ENCODE measurements at places on chromosomes 4 and X. TPM values are rescaled to one million over a fixed set of nuclear protein-coding genes. Genes with fewer than 3 reads are reported as not detected.

DNA sequence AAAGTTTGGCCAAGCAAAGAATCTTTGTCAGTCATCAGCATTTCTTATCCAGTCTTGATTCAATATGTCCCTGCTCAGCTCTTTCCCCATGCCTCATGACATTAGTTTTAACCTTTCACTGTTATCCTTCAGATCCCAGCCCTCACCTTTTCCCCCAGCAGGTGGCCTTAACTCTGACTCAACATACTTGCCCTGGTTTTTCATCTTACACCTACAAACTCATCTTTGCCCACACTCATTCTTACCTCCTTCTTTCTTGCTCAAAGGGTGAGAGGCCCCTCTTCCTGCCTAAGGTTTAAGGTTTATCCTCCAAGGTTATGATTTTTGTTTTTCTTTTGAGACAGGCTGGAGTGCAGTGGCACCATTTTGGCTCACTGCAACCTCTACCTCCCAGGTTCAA, 10.6 kb upstream of the ANXA5 start:
- DNase-seq, result no peak

- DNase-seq, result no peak
These were observed 170.4 kb upstream of the CASK start for GRCh38 chrX:42093756-42094155.

GRCh38 chr4:188037003-188037713, 41.6 kb downstream of the ZFP42 start:
- DNase-seq, result no peak

- DNase-seq, result peak; percentile 18
These were observed 42.7 kb upstream of the ZCCHC12 start for GRCh38 chrX:118780911-118781310.

DNA sequence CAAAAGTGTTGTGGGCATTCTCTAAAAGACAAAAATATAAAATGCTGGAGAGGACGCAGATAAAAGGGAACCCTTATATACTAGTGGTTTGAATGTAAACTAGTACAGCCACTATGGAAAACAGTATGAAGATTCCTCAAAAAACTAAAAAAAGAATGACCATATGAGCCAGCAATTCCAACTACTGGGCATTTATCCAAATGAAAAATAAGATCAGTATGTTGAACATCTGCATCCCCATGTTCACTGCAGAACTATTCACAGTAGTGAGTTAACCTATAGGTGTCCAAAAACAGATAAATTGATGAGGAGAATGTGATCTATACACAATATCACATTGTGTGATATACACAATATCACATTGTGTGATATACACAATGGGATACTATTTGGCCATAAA, 1615.3 kb downstream of the PCDH18 start:
- no peak for DNase-seq

DNA sequence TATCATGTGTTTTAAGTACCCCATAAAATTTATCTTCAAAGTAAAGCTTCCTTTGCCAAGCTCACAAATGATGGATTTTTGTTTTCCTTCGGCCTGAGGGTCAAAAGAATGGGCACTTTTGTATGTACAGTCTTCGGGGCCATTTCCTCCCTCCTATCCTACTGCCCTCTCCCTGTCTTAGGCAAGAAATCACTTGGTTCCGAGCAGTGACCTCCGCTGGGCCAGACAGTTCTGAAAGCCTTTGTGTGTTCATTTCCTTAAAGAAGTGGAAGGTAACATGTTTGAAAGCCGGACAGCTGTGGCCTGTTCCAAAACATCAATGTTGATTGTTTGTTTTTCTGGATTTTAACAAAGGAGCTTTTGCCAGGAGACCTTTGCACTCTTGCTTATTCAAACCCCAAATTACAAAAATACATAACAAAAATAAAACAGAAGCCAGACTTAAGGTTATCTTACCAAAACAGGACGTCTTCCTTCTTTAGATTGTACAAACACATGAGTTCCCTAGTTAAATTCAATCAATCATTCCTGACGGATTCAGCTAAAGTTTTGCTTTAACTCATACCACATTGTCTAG, 110.6 kb upstream of the LIMCH1 start:
- peak; percentile 67 for DNase-seq

GRCh38 chrX:32572644-32573043, 638.7 kb downstream of the DMD start:
- no peak for DNase-seq

GRCh38 chr4:1789552-1789951, 3.5 kb upstream of the FGFR3 start:
- DNase-seq, result no peak

GRCh38 chr4:82839624-82840023, 41.0 kb upstream of the SCD5 start:
- DNase-seq, result peak; percentile 70

- no peak for DNase-seq
These were observed 28.7 kb downstream of the INPP4B start for GRCh38 chr4:142817442-142817841.

DNA sequence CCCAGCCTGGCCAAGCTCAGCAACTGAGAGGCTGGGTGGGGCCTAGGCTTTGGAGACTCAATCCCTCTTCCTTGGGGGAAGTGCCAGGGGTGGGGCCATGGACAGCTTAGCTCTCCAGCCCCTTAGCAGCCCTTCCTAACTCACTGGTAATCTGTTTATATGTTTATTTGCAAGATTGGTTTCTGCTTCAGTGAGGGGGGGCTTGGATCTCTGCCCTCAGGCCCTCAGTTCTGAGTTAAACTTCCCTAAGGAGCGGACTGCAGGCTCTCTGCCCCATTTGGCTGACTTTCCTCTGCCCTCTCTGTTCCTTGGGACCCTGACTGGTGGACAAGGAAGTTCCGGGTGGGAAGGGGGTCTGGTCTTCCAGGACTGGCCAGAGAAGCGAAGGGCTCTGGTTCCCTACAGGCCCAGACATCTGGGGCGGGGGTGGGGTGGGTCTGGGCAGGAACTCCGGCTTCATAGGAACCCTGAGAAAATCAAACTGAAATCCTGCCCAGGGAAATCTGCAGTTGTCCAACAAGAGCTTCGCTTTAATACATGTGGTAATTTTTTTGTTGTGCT, 51.4 kb downstream of the NALF2 start:
- DNase-seq, result no peak

DNA sequence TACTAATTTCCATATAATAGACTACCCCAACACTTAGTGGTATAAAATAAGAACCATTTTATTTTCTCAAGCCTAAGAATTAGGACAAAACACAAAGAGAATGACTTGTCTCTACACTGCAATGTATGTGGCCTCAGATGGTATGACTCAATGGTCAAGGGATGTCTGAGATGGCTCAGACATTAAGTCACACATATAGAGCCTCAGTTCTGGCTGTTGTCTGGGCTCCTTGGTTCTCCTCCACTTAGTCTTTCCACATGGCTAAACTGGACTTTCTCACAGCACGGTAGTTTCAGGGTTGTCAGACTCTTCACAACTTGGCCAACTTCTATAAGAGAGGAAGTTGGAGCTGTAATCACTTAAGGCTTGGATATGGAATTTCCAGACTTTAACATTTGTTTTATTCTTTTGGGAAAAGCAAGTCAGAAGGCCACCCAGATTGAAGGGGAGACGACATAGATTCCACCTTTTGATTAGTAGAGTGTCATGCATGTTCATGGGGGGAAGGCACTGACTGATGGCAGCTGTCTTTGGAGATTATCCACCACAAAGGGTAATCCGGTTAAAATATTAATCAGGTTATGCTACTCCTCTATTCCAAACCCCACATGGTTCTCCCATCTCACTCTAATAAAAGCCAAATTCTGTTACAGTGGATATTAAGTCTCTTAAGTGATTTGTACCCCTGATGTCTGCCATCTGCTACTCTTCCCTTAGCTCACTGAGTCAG, 9.4 kb downstream of the IL15 start:
- no peak for DNase-seq

GRCh38 chr4:27020603-27021002, 160.0 kb downstream of the STIM2 start:
- DNase-seq, result no peak

- no peak for DNase-seq
These were observed 364.0 kb downstream of the ZIC3 start for GRCh38 chrX:137929951-137930350.

Gene SATL1
- total RNA-seq, result not detected

Gene FAM9B
- total RNA-seq, result not detected

Gene FDCSP
- not detected for total RNA-seq

Gene UCP1
- total RNA-seq, result not detected

Gene LNX1
- 3.1 TPM for total RNA-seq

Gene PGAM4
- 0.28 TPM for total RNA-seq
